Activated naive CD8-positive, alpha-beta T cell treated with anti-CD3 and anti-CD28 coated beads, Interleukin-2, amount 50 U/mL, for 24 hours (primary cell): ENCODE measurements at places on chromosomes 3 and 15.

GRCh38 chr15:64247535-64247905, 84.7 kb upstream of the PPIB start:
- DNase-seq = no peak

DNA sequence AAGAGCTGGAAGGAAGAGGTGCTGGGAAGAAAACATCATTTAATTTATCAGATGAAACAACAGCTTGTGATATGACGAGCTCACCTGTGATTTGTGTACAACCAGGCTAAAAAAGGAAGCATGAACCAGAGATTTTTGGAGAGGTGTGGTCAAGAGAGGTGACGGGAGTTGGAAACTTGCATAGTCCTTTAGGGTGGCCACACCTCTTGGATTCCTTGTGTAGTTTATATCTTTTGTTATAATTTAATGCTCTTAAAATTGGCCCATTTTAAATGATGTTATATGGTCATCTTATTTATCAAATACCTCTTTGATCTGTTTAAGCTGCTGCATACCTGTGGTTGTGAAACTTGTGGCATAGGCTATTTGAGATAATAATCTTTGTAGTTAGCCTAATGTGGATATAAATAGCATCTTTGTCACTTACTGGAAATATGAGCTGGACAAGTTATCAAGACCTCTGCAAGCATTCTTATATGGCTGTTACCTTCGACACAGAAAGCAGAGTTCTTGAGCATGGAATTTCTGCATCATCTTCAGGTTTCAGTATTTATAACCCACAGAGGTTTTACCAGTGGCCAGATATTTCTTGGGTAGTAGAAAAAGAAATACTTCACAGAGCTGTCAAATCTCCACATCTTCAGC, 49.1 kb downstream of the IL1RAP start:
- no peak for DNase-seq

DNA sequence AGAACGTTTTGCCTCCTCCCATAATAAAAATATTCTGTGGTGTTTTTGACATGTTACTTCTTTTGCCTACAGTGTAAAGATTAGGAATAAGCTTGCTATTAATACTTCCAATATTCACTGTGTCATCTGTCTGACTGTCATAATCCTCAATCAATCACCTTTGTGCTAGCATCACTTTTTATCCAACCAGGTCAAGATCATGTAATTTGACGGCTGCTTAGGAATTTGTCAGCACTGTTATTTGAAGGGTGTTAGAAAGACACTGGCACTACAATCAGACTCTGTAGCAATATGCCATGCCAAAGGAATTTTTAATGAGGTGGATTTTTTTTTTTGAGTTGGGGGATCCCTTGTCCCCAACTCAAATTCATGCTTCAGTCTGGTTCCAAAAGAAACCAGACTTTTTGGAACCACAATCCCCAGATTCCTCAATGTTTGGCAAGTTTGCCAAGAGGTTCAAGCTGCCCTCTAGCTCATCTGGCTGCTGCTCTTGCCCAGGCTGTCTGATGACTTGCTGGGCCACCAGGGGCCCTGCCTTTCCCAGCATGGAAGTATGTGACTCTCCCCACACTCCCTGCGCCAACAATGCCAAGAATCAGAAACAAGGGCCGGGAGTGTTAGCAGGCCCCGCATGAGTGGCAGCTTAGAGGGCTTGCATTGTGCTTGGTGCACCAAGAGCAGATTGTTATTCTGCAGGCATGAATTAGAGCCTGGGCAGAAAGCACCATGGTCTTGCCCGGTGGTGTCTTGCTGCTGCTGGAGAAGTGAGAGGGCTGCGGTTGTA, 58.6 kb upstream of the TSC22D2 start:
- DNase-seq = no peak

DNA sequence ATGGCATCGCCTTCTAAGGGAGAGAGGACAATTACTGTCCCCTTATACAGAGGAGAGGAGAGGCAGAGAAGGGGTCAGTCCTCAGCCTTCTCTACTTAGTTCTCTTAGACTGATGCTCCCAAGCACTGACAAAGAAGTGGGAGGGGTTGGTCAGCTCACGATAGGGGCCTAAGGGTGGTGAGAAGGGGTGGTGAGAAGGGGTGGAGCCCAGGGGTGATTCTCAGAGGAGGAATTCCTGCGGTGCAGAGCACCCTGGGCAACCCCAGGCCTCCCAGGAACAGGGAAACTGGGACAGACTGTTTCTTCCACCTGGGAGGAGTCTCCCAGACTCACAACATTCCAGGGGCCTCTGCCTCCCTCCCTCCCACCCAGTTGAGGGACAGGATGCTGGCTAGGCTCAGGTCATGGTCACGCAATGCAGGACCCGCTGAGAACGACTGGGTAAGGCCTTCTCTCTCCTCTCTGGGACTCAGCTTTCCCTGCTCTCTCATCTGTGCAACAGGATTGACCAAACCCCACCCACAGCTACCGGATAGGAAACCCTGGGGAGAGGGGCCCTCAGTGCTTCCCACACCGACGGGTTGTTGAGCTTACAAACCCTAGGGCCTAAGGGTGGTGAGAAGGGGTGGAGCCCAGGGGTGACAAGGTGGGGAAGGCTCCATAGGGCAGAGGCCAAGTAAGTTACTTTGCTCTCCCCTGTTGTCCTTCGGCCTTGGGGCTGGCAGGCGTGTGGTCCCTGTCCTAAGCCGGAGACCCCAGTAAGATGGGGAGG, 1.5 kb downstream of the TPRA1 start:
- DNase-seq = peak; percentile 41

DNA sequence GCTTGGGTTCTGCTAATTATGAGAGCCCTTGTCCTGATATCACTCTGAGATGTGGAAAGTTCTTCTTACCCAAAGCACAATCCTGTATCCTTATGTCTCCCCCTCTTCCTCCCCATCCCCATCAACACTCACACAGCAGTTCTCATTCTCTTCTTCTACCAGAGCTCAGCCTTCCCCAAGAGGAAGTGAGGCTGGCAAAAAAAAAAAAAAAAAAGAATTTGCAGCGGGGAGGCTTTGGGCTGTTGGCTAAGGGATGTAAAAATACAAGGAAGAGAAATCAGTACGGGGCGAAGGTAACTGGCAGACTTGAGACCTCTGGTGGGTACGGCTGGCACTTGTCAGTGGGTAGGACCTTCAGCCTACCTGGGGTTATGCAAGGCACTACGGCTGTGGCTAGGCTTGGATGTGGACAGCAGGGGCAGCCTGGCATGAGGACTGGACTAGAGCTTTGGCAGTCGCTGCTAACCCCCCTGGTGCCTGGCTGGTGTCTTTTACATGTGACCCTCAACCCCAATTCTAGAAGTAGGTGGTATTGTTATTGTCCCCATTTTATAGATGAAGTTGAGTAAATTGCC, 5.4 kb downstream of the VIPR1 start:
- no peak for DNase-seq

DNA sequence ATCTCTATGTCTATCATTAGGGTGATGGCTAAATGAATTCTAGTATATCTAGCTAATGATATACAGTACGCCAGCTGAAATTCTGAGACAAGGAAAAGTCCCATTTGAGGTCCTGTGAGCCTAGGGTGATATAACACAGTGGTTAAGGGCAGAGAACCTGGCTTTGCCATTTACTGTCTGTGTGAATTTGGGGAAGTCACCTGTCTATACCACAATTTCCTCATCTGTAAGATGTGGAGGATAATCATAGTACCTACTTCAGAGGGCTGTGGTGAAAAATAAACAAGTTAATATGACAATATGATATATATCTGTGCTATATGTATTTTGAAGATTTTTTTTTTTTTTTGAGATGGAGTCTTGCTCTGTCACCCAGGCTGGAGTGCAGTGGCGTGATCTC, 9.8 kb upstream of the ANKDD1A start:
- no peak for DNase-seq

DNA sequence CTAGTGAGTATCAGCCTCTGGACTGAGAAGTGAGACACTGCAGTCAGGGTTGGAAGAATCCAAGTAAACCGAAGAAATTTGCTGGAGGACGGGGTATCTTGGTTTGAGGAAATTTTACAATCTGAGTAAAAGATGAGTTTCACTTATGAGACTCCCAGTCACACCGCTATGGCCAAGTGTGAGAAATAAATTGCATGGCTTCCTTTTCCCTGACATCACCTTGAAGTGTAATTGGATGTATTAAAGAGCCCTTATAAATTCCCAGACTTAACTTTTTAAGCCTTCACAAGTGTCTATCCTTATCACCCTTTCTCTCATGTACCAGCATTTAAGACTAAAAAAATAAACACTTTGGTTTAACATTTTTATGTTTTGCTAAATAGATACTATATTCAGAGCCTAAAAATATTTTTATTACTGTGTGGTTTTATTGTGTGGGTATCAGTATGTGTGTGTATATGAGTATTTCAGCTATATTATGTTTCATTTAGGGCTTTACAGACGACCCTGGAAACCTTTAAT, 23.8 kb downstream of the USP3 start:
- DNase-seq = no peak

GRCh38 chr3:195241592-195242355, 29.2 kb downstream of the XXYLT1 start:
- no peak for DNase-seq

- DNase-seq = no peak
Measured at GRCh38 chr15:63380808-63381282, 801 bp downstream of the CA12 start.

- DNase-seq = no peak
Measured at GRCh38 chr15:50232791-50233190, 32.7 kb downstream of the HDC start.

- DNase-seq = no peak
Measured at GRCh38 chr3:138241061-138241460, 54.0 kb downstream of the ARMC8 start.

GRCh38 chr15:43799945-43800285, at the start of gene SERINC4:
Gene SERINC4 (minus strand): TSS chr15:43800220. CDS start chr15:43799986, 234 bp downstream.
- no peak for DNase-seq

GRCh38 chr3:117616227-117616626, 906.6 kb downstream of the TUSC7 start:
- DNase-seq = no peak

DNA sequence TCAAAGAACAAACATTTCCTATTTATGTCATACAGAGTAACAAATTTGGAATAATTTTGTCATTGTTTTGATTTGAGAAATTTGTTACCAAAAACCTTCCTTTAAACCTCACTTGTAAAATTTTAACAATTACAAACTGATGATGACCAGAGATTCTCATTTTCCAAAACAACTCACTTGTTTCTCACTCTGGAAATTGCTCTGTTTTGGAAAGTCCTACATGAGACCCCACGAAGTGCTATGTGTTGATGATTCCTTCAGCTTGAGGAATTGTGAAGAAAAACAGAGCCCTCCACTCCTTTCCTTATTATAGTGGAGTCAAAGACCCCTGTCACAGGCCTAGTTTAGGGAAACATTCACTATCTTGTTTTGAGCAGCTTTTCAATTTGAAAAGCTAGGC, 157.6 kb upstream of the RASGRP1 start:
- DNase-seq = no peak

DNA sequence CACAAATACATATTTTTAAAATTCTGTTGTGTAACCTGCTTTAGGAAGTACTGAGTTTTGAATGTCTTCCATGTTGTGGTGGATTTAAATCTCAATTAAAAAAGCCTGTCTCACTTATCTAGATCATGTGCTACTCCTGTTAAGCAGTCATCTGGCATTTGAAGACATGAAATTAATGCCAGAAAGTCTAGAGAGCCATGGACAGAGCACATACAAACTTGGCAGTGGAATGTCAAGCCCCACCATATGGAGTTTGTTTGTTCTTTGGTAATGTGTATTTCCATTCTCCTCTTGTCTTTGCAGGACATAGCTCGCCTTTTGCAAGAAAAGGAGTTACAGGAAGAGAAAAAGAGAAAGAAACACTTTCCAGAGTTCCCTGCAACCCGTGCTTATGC, 39.3 kb upstream of the UTS2B start:
- DNase-seq = no peak

DNA sequence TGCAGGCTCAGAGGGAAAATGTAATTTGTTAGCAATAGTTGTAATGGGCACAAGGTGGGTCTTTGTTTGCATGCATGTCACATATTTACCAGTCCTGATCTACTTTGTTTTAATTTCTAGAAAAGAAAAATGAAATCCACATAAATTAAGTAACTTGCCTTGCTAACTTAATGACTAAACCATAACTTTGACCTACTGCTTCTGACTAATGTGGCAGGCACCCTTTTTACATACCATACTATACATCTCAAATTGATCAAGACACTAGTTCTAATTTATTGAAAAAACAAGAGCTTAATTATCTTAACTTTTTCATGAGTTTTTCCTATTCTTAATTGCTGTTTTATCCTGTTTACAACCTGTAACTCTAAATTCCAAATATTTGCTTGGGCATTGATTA, 93.2 kb downstream of the ATP11B start:
- DNase-seq = no peak

GRCh38 chr3:160941885-160942494, 163.2 kb downstream of the B3GALNT1 start:
- DNase-seq = peak; percentile 78

DNA sequence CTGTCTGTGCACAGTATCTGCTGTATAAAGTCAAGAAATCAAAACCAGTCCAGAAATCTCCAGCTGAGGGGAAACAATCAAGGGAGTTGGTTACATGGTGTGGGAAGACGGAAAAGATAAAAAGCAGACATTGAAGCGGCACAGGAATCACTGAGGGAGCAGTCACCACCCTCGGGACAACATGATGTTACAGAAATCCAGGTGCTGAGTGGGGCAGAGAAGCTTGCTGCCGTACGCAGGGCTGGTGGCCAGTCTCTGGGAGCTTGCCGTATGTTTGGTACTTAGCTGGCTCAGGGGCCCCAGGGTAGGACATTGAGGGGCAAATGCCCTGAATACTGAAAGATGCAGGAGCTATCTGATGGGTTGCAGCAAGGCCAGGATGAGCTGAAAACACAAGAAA, 237.9 kb downstream of the EDEM1 start:
- no peak for DNase-seq

DNA sequence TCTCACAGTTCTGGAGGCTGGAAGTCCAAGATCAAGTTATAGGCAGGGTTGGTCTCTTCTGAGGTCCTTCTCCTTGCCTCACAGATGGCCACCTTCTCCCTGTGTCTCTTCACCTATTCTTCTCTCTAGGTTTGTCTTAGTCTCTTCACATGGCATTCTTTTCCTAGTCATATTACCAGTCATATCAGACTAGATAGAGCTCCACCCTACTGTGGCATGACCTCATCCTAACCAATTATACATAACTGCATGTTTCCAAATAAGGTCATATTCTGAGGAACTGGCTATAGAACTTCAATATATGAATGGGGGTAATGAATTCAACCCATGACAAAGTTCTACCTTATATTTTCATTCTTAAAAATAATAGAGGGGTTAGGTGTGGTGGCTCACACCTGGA, 196.4 kb upstream of the UBE3A start:
- no peak for DNase-seq

GRCh38 chr15:81012588-81012987, 11.9 kb downstream of the TLNRD1 start:
- no peak for DNase-seq

- DNase-seq = no peak
Measured at GRCh38 chr3:14703128-14703750, 28.3 kb downstream of the C3orf20 start.

- DNase-seq = no peak
Measured at GRCh38 chr3:190697502-190697830, 165.0 kb downstream of the GMNC start.

- no peak for DNase-seq
Measured at GRCh38 chr3:58432905-58433304, 727 bp downstream of the PDHB start.
